ENCODE measurements at places on chromosomes 6 and 20.

DNA sequence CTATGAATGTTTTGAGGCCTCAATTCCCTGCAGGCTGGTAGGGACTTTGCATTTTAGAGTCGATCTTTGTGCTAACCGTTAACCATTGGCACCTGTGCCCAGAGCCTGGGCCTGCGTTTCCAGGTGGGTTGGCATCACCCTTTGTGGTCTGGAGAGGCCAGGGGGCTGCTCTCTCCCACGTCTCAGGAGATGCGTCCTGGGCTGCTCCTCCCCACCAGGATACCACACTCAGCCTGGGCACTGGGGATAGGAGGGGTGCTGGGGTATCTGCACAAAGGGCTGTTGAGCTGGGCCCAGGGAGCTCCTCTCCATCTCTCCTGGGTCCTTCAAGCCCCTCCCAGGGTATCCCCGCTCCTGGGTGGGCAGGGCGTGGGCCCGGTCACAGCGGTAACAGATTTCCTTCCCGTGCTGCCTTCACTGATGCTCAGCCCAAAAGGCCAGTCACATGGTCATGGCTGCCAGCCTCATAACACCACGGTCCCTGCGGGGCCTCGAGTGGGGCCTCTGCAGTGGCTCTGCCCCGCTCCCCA lies 266.2 kb downstream of the TAF4 start:
- DNase-seq, result no peak

DNA sequence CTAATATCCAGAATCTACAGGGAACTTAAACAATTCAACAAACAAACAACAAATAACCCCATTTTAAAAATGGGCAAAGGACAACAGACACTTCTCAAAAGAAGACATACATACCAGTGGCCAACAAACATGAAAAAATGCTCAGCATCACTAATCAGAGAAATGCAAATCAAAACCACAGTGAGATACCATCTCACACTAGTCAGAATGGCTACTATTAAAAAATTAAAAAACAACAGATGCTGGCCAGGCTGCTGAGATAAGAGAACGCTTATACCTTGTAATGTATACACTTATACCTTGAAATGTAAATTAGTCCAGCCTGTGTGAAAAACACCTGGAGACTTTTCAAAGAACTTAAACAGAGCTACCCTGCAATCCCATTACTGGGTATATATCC lies 166.8 kb downstream of the IBTK start:
- no peak for DNase-seq

DNA sequence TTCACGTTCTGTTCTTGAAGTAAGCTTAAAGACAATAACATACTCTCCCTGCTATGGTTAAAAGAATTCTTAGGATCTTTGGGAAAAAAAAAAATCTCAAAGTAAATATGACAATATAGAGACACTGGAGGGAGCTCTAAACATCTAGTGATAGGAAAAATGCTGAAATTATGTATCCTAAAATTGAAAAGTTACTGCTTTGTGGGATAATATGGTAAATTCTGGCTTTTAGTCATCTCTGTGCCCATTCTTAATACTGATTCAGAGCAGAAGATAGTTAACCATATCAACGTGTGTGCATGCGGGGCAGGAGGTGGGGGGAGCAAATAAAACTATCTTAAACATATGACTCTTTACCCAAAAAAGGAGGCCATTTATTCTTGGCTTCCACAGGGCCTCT lies 165.4 kb downstream of the GMPR start:
- DNase-seq, result no peak

DNA sequence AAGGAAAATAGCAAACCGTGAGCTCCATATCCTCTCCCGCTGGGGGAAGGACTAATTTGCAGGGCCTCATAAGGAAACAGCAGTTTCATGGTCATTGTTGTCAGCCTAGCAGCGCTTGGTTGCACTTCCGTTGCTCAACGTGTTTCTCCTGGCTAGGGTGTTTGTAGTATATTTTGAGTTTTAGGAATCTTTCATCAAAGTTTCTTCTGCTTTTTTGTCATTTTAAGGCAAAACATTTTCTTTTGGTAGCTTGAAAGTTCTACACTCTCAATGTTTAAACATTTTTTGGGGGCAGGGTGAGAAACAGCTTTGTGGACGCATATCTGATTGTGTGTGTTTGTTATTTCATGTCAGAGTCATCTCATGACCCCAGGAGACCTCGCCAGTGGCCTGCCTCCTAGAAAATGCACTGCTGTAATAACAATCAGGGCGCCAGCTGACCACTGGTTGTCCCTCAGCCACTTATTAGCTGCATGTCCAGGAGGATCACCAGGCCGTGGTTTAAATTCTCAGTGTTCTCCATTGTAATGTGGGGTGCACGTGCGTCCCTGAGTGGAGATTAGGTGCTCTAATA lies 20.6 kb downstream of the JARID2 start:
- DNase-seq, result peak; percentile 43

GRCh38 chr20:41329435-41330342 lies 10.9 kb upstream of the LPIN3 start:
- peak; percentile 68 for DNase-seq

DNA sequence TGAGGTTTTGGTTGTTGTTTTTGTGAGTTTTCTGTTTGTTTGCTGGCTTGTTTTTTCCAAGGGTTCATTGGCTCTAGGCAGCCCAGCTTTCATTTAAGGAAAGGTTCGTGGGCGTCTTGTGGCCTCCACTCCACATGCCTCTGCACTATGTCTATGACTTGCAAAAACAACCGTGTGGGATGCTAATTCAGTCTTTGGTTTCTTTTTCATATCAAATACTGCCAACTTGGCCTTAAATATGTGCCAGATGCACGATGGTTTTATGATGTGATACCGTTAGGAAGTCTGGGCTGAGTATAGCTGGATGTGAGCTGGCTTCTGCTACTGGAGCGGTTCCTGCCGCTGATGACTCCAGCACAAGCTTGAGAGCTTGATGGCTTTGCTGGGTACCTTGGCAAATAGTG lies 96.3 kb downstream of the BMP2 start:
- DNase-seq, result no peak

- DNase-seq, result no peak
These were observed 6.6 kb downstream of the HTR1E start for GRCh38 chr6:86943819-86944407.

DNA sequence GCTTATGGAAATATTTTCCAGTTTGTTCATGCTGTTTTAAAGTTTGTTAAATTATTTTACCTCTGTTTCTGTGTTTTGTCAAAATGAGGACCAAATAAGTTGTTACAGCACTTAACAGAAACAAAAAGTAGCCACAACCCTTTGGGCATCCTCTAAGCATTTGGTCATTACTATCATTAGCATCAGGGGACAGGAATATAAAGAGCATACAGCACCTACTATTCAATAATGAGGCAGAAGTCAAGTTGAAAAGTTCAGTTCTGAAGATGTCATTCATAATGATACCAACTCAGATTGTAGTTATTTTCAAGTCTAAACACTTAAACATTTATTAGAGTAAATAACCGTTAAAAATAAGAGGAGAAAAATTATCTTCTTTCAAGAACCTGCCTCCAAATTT lies 862.3 kb upstream of the FLRT3 start:
- peak; percentile 14 for DNase-seq

GRCh38 chr6:31663961-31664789 lies 622 bp downstream of the GPANK1 start:
- DNase-seq, result no peak

DNA sequence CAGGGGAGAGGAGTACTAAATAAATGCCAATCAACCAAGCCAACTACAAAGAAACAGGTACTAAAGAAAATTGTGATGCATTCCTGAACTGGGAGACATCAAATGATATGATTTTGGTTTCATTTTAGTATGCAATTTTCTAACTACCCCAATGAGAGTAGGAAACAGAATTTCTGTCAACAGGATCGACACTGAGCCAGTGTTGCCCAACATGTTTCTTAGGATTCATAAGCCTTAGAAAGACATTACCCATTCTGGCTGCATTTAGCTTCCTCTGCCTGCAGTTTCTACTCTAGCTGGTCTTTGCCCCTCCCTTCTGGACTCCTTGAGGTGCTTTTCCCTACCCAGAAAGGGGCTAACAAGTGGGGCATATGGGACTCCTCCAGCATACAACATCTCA lies 49.8 kb downstream of the KCTD20 start:
- no peak for DNase-seq

GRCh38 chr20:63756648-63756991 lies 17.0 kb downstream of the SLC2A4RG start:
- no peak for DNase-seq

DNA sequence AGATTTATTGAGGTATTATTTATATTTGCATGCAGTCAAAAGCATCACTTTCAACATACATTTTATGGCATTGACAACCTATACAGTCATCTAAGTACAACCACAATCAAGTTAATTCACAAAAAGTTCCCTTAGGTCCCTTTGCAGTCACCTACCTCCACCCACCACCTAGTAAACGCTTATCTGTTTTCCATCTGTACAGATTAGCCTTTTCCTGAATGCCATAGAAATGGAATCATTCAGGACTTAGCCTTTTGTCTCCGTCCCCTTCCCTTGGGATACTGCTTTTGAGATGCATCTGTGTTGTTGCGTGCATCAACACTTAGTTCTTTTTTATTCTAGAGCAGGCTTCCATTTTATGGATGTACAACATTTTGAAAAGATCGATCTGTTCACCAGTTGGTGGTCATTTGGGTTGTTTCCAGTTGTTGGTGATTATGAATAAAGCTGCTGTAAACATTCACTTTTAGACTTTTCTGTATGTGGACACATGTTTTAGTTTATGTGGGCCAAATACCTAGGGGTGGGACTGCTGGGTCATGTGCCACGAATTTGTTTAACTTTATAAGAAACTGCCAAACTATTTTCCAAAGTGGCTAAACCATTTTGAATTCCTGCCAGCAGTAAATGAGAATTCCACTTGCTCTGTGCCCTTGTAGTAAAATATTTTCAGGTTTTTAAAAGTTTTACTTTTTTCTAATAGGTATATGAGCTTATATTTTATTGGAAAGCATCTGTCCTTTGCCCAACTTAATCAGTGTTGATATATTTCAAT lies 17.6 kb upstream of the IFNGR1 start:
- DNase-seq, result no peak

DNA sequence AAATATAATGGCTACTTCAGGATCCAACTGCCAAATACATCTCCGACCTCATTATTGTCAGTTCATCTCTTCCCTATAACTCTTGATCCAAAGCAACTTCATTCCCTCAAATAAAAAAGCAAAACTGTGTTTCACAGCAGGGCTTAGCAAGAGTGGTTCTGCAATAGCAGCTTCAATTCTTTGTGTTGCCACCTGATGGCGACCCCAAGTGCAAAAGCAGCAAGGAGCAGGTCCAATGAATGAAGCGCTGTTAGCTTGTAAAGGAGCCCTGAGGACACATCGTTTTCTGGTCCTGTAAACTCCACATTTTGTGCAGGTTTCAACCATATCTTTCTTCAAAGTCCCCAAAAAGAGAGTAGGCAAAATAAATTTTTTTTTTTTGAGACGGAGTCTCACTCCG lies 19.6 kb downstream of the RTN4IP1 start:
- DNase-seq, result no peak

GRCh38 chr6:148348335-148348734 lies 5.7 kb downstream of the SASH1 start:
- DNase-seq, result no peak

- no peak for DNase-seq
These were observed 241.4 kb downstream of the IBTK start for GRCh38 chr6:82006027-82006738.

- no peak for DNase-seq
These were observed 954.7 kb upstream of the MAN1A1 start for GRCh38 chr6:120304223-120304622.

- no peak for DNase-seq
These were observed 404.9 kb upstream of the MMS22L start for GRCh38 chr6:97687916-97688315.

- DNase-seq, result no peak
These were observed 280.2 kb downstream of the CDKAL1 start for GRCh38 chr6:20814494-20814893.

- DNase-seq, result no peak
These were observed 78.5 kb downstream of the NFATC2 start for GRCh38 chr20:51463998-51464397.

- DNase-seq, result no peak
These were observed 86.2 kb upstream of the BEND6 start for GRCh38 chr6:56868687-56869086.

DNA sequence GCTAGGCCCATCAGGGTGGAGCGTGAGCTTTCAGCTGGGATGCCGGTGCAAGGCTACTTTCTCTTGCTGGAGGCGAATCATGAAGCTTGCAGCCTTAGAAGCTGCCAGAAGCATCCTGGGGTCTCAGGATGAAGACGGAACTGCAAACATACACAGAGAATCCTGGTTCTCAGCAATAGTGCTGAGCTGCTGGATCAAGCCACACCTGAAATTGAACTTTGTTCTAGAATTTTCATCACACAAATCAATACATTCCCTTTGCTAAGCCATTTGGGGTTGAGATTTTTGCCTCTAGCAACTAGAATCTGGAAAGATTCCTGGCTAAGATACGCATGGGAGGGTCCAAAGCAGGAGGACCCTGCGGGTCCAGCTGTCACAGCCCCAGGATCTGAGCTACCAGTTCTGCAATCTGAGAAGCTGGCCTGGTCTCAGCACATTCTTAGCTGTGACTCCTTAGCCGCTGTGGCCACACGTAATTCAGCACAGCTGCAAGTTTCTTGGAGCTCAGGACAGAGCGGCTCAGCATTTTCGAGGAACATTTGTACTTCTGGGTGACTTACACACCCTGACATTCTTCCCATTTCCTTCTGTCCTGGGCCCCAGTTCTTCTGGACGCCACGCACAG lies 6.6 kb upstream of the ARFGAP1 start:
- no peak for DNase-seq

DNA sequence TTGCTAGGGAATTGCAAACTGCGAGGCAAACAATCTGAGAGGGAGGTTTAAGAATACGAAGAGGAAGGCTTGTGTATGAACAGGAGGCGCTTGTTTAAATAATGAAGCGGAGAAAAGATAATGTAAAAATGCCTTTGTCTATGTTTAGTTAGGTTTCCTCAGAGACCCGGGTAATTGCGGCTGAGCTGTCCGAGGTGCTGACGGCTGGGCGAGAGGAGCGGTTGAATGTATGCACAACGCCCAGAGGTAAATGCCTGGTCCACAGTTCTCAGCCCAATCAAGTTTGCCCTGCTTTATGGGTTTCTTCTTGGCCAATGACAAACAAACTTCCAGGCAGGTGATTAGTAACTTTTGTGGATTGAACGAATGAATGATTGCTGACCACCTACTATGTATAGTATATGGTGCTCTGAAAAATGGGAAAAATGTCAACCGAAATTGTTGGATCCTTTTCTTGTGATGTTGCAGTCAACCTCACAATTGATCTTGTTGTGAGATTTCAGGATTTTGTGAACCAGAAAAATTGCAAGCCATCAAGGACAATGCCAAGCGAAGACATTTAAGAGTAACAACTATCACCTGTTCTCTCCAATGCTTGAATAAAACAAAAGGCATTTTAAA lies 38.3 kb upstream of the SLC32A1 start:
- peak; percentile 41 for DNase-seq

GRCh38 chr6:112253841-112254816 lies at the start of gene LAMA4:
TSS of gene LAMA4 (minus strand) at chr6:112254567. CDS start at chr6:112254150, 417 bp downstream.
- DNase-seq, result peak; percentile 15

GRCh38 chr20:47118641-47119040 lies 224.0 kb downstream of the EYA2 start:
- no peak for DNase-seq

GRCh38 chr6:137070303-137070702 lies 25.5 kb upstream of the IL20RA start:
- no peak for DNase-seq

- no peak for DNase-seq
These were observed 4.1 kb upstream of the IFT52 start for GRCh38 chr20:43586641-43587040.
